ENCODE measurements at places on chromosomes 7 and 10. TPM values are rescaled to one million over a fixed set of nuclear protein-coding genes. Genes with fewer than 3 reads are reported as not detected.

- no peak for DNase-seq
These were observed at the start of gene SAP25 for GRCh38 chr7:100573691-100574361. Gene SAP25 (minus strand): TSS chr7:100573900. CDS start chr7:100573742, 158 bp downstream.

GRCh38 chr7:27438881-27439589, 196.4 kb downstream of the EVX1 start:
- DNase-seq = no peak

- DNase-seq = no peak
These were observed 616.9 kb upstream of the FOXK1 start for GRCh38 chr7:4065190-4065589.

The TMEM213 gene
- total RNA-seq = 0.55 TPM

DNA sequence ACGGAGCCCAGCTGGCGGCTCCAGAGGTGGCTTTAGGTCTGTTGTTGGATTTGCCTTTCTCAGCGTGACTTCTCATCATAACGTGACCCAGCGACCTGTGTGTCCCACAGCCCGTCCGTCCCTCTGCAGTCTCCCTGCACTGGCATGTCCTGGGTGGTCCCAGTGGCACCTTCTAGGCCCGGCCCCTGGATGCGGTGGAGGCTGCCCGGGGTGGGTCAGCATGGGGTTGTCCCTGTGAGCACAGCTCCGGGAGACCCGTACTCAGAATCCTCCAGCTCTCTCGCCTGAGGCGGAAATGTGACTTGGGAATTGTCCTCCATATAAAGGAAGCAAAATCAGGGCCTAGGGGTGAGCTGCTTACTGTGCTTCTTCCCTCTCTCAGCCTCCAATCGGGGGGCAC, 25.6 kb upstream of the AP5Z1 start:
- DNase-seq = no peak

- DNase-seq = no peak
These were observed 19.7 kb downstream of the DNAJC12 start for GRCh38 chr10:67818323-67818722.

The MYL10 gene
- not detected for total RNA-seq

The PRPS1L1 gene
- 2.7 TPM for total RNA-seq

DNA sequence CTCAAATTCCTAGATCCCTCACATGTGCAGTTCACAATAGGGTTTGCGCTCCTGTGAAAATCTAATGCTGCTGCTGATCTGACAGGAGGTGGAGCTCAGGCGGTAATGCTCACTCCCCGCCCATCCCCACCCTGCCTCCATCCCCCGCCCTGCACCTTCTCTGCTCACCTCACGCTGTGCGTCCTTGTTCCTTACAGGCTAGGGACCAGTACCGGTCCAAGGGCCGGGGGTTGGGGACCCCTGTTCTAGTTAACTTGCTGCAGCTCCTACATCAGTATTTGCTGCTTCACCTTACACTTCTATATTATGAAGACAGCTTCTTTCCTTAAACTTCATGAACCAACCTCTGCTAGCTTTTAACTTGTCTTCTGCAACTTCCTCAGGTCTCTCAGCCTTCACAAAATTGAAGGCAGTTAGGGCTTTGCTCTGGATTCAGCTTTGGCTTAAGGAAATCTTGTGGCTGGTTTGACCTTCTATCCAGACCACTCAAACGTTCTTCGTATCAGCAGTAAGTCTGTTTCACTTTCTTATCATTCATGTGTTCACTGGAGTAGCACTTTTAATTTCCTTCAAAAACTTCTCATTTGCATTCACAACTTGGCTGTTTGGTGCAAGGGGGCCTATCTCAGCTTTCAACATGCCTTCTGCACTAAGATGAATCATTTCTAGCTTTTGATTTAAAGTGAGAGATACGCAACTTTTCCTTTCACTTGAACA, 1.7 kb upstream of the TNKS2 start:
- DNase-seq = peak; percentile 44

The ZNF32 gene
- 52.8 TPM for total RNA-seq

- peak; percentile 63 for DNase-seq
These were observed 62.8 kb upstream of the C7orf33 start for GRCh38 chr7:148527717-148528168.

GRCh38 chr10:52423369-52423768, 109.3 kb downstream of the DKK1 start:
- no peak for DNase-seq

The MRC1 gene
- 3.1 TPM for total RNA-seq

GRCh38 chr7:151673216-151673615, 153.5 kb upstream of the RHEB start:
- DNase-seq = no peak

The AZGP1 gene
- total RNA-seq = 4,716 TPM

DNA sequence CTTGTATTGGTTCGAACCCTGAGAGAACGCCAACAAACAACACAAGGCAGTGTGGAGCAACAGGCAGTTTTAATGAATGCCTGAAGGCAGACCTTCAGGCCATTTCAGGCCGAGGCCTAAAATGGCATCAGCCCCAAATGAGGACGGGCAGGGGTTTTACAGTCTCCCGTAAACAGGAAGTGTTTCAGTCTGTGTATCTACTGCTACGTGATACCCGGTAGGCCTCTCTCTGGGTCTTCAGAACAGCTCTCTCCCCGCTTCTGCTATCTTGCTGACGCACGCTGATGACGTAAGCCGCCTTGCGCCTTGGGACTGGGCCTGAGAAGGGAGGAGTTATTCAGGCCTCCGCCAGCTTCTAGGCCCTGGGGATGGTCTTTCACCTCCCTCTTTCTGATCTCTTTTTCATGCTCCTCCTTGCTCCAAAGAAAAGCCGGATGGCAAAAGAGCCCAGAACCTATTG, 67.7 kb downstream of the ST8SIA6 start:
- no peak for DNase-seq

- no peak for DNase-seq
These were observed 39.0 kb upstream of the EMX2 start for GRCh38 chr10:117503244-117504205.

DNA sequence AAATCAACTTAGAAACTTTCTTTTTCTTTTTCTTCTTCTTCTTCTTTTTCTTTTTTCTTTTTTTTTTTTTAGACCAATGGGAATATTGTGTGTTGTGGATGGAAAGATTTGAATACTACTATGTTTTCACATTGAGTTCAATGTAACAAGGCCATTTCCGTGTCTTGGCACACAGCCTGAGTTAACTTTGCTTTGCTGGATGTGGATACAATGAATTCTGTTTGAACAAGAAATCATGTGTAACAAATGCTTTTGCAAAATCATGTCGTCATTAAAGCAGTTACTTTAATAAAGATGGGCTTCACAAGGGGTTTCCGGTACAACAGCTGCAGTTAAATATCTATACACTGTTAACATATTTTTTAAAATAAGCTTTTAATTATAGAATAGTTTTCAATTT, 13.5 kb upstream of the ENTPD1 start:
- peak; percentile 46 for DNase-seq

GRCh38 chr10:68992636-68993440, 4.2 kb downstream of the KIFBP start:
- DNase-seq = peak; percentile 21

GRCh38 chr10:68668231-68668630, 52.8 kb upstream of the CCAR1 start:
- DNase-seq = no peak

- DNase-seq = no peak
These were observed 35.1 kb upstream of the PAX2 start for GRCh38 chr10:100710151-100710871.

- DNase-seq = no peak
These were observed 242.0 kb downstream of the AUTS2 start for GRCh38 chr7:69840248-69840647.

The VWC2 gene
- 0.11 TPM for total RNA-seq
